HT1080 (cell line): ENCODE measurements at places on chromosomes 16 and 17. TPM values are rescaled to one million over a fixed set of nuclear protein-coding genes. Genes with fewer than 3 reads are reported as not detected.

The ST6GALNAC1 gene
- total RNA-seq, result not detected in 2 replicates

The ZNF778 gene
- 8.7 and 23.8 TPM in 2 replicates for total RNA-seq

The CLDN7 gene
- total RNA-seq, result not detected in 2 replicates

The PIK3R5 gene
- not detected in 2 replicates for total RNA-seq

The ZCCHC14 gene
- total RNA-seq, result 3.6 and 4.9 TPM in 2 replicates

The KRTAP4-5 gene
- total RNA-seq, result not detected in 2 replicates

The HLF gene
- total RNA-seq, result 0.02 TPM in 1 of 2 replicates, not detected in the other

The TBC1D3C gene
- not detected in 2 replicates for total RNA-seq

- DNase-seq, result peak; percentile 55
Observed at GRCh38 chr16:1492923-1493745, at the start of gene TELO2. Gene TELO2, plus strand, starts transcription at chr16:1493360. Its CDS starts 922 bp downstream, at chr16:1494282.

DNA sequence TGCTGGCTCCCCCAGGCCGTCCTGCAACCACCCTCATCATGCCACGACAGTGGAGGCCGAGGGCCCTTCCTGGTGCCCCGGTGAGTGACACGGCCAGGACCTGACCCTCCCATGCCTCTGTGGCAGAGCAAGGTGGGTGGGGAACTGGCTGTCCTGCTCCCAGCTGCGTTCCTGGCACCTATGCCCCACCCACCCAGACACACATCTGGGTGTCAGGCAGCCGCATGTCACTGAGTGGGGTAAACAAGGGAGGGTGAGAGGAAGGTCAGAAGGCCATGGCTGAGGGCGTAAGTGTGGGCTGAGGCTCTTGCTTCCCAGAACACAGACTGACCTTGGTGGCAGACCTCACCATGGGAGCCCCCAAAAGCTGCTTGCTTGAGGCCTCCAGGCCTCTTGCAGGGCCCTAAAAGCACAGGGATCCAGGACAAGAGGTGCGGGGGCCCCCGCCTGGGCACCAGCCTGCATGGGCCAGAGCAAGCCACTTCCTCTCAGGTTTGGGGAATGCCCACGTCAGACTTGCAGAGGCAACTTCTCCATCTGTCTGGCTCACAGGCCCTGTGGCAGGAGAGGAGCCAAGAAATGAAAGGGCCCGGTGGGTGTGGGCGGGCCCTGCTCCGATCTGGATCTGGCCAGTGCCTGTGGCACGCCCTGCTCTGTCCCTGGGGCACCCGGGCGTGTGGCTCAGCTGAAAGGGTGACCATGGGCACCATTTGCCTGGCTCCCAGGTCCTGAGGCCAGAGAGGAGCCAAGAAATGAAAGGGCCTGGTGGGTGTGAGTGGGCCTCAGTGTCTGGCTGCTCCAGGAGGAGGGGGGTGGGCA, 3.9 kb upstream of the CCDC57 start:
- peak; percentile 92 for DNase-seq

- peak; percentile 16 for DNase-seq
Observed at GRCh38 chr17:72063756-72064450, 56.9 kb upstream of the SOX9 start.

- DNase-seq, result no peak
Observed at GRCh38 chr17:28912281-28912937, 9.5 kb upstream of the DHRS13 start.

GRCh38 chr17:33126086-33126485, 134.4 kb downstream of the SPACA3 start:
- no peak for DNase-seq

GRCh38 chr16:89099905-89100304, 6.3 kb downstream of the ACSF3 start:
- DNase-seq, result peak; percentile 30

- no peak for DNase-seq
Observed at GRCh38 chr16:24810951-24811843, 34.6 kb upstream of the SLC5A11 start.
